ENCODE measurements at places on chromosomes 6 and 20. TPM values are rescaled to one million over a fixed set of nuclear protein-coding genes. Genes with fewer than 3 reads are reported as not detected.

DNA sequence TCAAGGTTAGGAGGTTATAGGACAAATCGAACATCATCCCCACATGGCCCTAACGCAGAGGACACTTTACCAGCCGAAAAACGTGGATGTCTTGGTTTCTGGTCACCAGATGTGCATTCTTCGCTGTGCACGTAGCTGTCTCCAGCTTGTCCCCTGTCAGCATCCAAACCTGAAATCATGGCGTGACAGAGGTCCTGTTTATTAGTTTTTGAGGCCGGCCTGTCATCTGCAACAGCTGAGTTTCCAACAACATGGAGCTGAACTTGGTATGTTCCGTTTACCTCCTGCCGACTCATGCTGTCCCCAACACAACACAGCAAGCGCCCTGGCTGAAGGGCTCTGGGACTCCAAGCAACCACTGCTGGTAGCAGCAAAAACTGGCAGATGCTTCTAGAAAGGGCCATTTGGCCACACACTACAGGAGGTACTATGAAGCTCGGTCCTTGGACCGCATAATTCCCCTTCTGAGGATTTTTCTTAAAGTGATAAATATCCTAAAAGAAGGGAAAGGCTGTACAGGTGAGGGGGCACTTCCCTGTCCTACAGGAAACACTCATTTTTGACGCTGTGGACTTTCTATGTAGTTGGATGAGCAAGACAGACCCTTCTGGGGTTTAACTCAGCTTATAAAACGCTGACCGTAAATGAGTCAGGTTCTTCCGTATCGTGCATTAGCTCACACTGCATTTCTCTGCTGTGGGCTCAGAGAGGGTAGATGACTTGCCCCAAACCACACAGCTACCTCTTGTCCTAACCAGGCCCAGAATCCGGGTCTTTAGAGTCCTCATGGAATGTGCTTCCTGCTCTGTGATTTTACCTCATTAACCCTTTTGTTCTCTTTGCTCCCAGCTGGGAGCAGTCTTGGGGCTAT is 79.7 kb upstream of the NFATC2 start:
- H3K36me3 ChIP-seq: no peaks in the 10 kb centered on the region
- no peaks in the 10 kb centered on the region for H3K27me3 ChIP-seq

DNA sequence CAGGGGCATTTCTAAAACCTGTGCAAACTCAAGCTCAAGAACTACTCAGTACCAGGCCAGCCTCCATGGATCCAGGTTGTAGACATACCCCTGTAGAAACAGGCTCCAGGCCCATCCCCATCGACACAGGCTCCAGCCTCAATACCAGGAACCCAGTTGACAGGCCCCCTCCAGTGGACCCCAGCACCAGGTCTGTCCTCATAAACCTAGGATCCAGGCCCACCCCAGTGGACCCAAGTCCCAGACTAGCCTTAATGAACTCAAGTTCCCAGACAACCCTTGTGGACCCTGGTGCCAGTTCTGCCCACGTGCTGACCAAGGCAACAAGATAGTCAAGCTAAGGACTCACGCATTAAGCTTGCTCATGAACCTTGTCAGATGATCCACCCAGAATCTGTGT is 476.9 kb downstream of the TBC1D32 start:
- no peak overlapping the region for H3K4me3 ChIP-seq
- H3K27ac ChIP-seq: no peak overlapping the region
- DNase-seq: no peak
- H3K36me3 ChIP-seq: no peaks in the 10 kb centered on the region
- no peaks in the 10 kb centered on the region for H3K27me3 ChIP-seq
- no peaks in the 10 kb centered on the region for H3K4me1 ChIP-seq

Gene APCDD1L
- 16.5 TPM for total RNA-seq

Gene APOM
- total RNA-seq: 1.2 TPM

DNA sequence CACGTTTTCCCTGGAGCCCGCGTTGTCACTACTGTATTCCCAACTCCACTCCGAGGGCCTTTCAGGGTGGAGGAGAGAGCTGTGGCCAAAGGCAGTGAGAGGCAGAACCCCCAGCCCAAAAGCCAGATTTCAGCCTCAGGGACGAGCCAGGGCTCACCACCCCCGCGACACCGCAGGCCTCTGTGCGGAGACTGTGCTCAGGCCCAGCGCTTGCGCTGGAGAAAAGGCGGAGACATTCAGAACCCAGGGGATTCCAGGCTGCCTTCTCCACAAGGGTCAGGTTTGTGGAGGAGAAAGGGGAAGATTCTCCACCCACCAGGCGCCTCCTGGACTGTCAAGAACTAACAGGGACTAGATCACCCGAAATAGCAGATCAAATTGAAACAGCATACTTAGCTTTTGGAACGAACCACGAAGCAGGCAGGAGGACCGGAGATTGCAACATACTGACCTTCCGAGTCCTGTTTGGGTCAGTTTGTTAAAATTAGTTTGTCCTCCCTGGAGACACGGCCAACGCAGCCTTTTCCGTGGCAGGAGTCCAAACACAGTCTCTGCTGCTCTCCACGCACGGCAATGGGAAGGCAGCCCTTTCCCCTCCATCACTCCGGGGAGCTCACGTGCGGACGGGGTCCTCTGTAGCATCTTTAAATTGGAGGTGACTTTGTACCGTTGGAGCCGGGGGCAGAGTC is 14.4 kb downstream of the DLL1 start:
- no peaks in the 10 kb centered on the region for H3K36me3 ChIP-seq
- H3K4me1 ChIP-seq: peaks cover 10% of the 10 kb centered on the region
- no peak overlapping the region for H3K27ac ChIP-seq

GRCh38 chr6:83893024-83893423 is 33.5 kb downstream of the CYB5R4 start:
- no peak overlapping the region for H3K4me3 ChIP-seq
- no peaks in the 10 kb centered on the region for H3K27me3 ChIP-seq
- DNase-seq: no peak
- H3K27ac ChIP-seq: no peak overlapping the region

Gene EDN3
- total RNA-seq: not detected

DNA sequence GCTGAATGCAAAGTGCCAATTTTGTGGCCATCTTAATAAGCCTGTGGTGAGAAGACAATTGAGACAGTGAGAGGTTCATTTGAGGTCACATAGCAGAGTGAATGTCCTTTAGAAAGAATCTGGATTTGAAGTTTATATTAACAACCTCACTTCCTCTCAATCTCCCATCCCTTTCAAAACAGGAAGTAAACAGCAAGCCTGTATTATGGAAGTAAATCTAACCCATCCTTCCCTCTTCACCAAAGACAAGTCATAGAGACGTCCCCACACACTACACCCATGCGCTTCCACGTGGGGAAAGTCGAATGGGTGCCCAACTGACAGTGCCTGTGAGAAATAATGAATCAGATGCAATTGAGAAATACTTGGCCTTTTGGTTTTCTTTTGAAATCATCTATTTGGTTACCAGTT is 28.8 kb upstream of the CCND3 start:
- peak overlapping the region; percentile 37 for H3K27ac ChIP-seq
- no peaks in the 10 kb centered on the region for H3K27me3 ChIP-seq
- H3K36me3 ChIP-seq: no peaks in the 10 kb centered on the region

- no peak overlapping the region for H3K4me3 ChIP-seq
- H3K27ac ChIP-seq: no peak overlapping the region
- H3K27me3 ChIP-seq: peaks cover under 1% of the 10 kb centered on the region
- no peaks in the 10 kb centered on the region for H3K4me1 ChIP-seq
- no peaks in the 10 kb centered on the region for H3K36me3 ChIP-seq
- no peak for DNase-seq
These were observed 4.9 kb upstream of the ZNF831 start for GRCh38 chr20:59158673-59159072.

Gene SYCP2
- 1.4 TPM for total RNA-seq

Gene ZSWIM3
- 5.3 TPM for total RNA-seq

GRCh38 chr6:32886681-32887383 is 32.8 kb downstream of the PSMB9 start:
- no peaks in the 10 kb centered on the region for H3K36me3 ChIP-seq
- H3K27ac ChIP-seq: peak overlapping the region; percentile 15
- H3K4me1 ChIP-seq: peaks cover 38% of the 10 kb centered on the region

- H3K4me3 ChIP-seq: no peak overlapping the region
- no peak overlapping the region for H3K27ac ChIP-seq
- no peak for DNase-seq
- H3K36me3 ChIP-seq: no peaks in the 10 kb centered on the region
- no peaks in the 10 kb centered on the region for H3K27me3 ChIP-seq
These were observed 33.9 kb upstream of the PTPRK start for GRCh38 chr6:128554302-128554701.

Gene GSTA2
- not detected for total RNA-seq
